WTC11 (cell line): ENCODE measurements at places on chromosomes 7 and 10.

GRCh38 chr7:103793614-103794013, 195.8 kb downstream of the RELN start:
- DNase-seq, result no peak

- DNase-seq, result no peak
Measured at GRCh38 chr10:22379059-22379458, 33.8 kb downstream of the SPAG6 start.

DNA sequence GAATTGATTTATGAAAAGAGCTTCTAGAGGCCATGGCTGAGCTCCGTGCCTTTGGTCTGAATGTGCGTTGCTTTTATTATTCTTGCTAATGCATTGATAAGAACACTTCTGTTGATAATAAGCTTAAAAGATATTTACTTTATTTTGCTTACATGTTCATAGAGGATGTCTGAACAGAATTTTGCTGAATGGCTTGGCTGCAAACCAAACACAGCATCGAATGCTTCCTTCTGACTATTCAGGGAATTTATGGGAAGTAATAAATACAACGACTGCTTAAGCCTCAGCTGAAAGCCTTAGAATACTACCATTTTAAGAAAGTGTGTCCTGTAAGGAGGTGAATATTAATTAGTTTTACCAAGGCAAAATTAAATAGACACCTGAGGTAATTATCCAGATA, 643.5 kb upstream of the POT1 start:
- no peak for DNase-seq

DNA sequence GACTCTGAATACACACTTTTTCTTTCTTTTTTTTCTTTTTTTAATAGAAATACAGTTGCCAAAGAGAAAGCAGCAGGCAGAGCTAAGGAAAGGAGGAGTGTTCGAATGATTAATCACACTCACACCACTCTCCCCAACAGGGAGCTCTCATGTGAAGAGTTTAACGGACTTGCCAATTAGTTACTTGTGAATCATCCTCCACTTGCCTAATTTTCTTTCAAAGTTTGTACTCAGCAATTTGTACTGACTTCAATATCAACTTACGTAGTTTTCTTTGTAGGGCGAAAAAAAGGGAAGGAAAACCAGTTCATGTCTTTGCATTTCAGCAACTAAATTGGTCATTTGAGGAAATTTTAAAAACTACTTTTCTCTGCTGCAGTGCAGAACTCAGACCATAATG, 109.2 kb downstream of the PIP4K2A start:
- no peak for DNase-seq

DNA sequence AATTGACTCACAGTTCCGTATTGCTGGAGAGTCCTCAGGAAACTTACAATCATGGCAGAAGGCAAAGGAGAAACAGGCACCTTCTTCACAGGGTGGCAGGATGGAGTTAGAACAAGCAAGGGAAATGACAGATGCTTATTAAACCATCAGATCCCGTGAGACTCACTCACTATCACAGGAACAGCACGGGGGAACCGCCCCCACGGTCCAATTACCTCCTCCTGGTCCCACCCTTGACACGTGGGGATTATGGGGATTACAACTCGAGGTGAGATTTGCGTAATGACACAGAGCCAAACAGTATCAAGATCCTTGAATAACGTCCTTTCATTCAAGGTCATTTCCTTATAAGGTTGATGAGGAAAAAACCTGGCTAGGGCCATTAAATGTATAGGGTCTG, 176.6 kb downstream of the TPK1 start:
- no peak for DNase-seq

- no peak for DNase-seq
Measured at GRCh38 chr10:75097666-75098285, 13.7 kb upstream of the SAMD8 start.

GRCh38 chr10:119315128-119316001, 108.0 kb downstream of the GRK5 start:
- no peak for DNase-seq

GRCh38 chr10:89035461-89035860, 44.9 kb downstream of the FAS start:
- DNase-seq, result no peak

GRCh38 chr7:20290505-20291111, 40.1 kb upstream of the ITGB8 start:
- DNase-seq, result no peak

DNA sequence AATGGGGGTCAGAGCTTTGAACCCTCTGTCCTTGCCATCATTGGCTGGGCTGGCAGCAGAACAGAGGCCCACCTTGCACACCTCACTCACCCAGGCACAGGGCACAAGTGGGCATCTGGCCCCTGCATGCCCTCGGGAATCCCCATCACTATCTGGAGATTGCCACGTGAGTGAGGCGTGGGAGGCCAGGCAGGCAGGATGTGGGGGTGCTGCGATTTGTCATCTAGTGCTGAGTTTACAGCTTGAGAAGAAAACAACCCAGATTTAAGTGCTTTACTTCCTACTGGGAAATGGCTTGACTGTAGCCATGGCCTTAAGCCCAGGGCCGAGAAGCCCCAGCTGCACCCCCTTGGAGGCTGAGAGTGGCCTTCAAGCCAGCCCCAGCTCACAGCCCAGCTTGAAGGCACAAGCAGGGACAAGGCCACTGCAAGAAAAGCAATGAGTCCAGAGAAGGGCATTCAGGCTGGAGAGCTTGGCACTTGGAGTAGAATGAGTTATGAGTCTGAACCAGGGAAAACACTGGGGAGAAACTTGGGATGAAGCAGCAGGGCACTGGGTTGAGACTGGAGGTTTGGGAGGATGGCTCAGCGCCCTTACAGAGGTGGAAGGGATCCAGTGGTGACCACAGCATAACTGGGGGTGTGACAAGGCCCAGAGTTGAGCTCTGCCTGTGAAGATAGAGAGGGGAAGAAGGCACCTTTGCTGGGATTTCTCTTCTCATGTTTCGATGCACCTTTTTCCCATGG, 123.0 kb downstream of the CXCL12 start:
- DNase-seq, result no peak

- DNase-seq, result no peak
Measured at GRCh38 chr10:22853906-22854447, 73.9 kb upstream of the ARMC3 start.

- DNase-seq, result no peak
Measured at GRCh38 chr7:106255246-106255645, 29.5 kb downstream of the NAMPT start.

DNA sequence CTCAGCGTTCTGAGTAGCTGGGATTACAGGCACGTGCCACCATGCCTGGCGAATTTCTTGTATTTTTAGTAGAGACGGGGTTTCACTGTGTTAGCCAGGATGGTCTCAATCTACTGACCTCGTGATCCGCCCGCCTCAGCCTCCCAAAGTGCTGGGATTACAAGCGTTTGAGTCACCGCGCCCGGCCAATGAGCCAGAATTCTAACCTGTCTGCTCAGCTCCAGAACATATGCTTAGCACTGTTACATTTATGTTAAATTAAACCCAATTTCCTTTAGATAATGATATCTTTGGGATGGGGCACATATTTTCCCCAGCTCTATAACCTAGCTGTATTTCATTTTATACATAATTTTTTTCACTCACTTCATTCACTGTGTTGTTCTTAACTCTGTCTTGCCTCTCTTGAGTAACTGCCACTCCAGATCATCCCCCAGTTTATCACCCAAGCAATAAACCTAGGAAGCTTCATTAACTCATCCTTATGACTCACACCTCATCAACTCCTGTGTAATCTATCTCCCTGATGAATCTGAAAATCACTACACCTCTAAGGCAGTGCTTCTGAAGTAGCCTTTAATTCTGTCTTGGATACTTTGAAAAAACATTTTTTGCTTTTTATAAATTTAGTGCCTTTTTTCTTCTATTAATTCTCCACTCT, 559.7 kb upstream of the ZWINT start:
- DNase-seq, result no peak

DNA sequence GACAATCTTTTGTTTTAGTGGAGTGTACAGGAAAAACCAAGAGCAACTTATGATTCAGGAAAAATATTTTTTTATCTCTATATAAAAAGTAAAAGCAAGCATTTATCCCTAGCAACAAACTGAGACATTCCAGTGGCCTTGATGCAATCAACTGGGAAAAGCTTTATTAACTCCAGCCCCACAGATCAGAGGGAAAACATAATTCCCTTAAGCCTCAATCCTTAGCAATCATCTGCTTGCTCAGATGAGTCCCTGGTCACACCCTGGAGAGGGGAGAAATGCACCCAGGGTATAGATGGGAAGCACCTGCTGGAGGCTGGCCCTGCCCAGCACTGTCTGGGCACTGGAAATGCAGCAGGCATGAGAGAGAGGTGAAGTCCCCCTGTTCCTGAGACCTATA, 636.6 kb downstream of the TNS3 start:
- no peak for DNase-seq

DNA sequence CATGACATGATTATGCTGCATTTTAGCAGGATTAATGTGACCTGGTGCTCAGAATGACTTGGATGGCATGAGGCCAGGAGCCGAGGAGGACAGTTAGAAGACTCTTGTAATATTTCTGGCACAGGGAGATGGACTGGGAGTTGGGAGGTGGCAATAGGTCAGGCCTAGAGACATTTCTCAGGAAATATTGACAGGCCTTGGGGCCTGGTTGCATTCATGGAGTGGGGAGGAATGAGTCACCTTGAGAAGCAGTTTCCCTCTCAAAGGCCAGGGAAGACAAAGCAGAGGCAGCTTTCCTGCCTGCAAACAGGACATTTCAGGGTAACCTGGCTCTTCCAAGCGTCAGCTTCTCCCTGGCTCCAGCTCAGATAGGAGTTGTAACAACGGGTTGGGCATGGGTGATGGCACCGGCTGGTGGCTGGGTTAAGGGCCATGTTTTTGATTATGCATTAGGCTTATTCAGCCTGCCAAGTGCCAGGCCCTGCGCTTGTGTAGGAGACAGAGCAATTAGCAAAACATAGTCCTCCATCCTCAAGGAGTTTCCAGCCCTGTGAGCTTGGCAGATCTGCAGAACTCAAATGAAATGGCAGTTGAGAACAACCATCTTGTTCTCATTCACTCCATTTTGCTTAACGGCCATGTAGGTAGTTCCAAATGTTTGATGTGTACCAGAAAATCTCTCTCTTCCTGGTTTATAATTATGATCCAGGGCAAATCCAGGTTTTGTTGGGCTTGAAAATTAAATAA, 38.2 kb downstream of the HK1 start:
- no peak for DNase-seq

GRCh38 chr7:102918845-102919244, 6.0 kb downstream of the LRRC17 start:
- no peak for DNase-seq

GRCh38 chr10:62796896-62797295, 7.6 kb upstream of the ADO start:
- no peak for DNase-seq

- DNase-seq, result no peak
Measured at GRCh38 chr10:110918643-110919348, at the start of gene BBIP1. Gene BBIP1, minus strand, starts transcription at chr10:110919180. Its CDS starts 1,023 bp downstream, at chr10:110918157.

- DNase-seq, result no peak
Measured at GRCh38 chr7:65475734-65476319, 102.2 kb downstream of the ZNF92 start.

DNA sequence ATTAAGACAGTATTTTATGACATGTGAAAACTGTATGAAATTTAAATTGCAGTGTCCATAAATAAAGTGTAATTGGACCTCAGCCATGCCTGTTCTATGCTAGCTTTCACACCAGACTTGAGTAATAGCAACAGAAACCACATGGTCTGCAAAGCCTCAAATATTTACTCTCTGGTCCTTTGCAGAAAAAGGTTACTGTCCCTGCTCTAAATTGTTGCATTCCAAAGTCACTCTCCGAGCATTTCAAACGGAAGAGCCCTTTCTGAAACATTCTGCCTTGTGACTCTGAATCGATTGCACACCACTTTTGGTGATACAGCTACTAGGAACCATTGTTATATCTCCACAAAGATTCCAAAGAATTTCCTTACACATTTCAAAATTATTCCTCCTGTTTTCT, 81.0 kb upstream of the STK17A start:
- DNase-seq, result no peak

- DNase-seq, result no peak
Measured at GRCh38 chr10:72027498-72027897, 60.9 kb downstream of the SPOCK2 start.

GRCh38 chr10:102152545-102152890, 329 bp downstream of the NOLC1 start:
- no peak for DNase-seq

- no peak for DNase-seq
Measured at GRCh38 chr7:32227746-32228145, 157.5 kb upstream of the PDE1C start.

DNA sequence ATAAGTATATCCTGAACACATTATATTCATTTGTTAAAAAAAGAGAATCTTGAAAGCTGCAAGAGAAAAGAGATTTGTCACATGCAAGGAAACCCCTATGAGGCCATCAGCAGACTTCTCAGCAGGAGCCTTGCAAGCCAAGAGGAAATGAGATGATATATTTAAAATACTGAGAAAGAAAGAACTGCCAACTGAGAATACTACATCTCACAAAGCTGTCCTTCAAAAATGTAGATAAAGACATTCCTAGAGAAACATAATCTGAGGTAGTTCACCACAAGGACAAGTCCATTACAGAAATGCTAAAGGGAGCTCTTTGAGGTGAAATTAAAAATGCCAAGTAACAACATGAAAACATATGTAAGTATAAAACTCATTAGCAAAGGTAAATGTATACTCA, 224.4 kb upstream of the MBL2 start:
- no peak for DNase-seq

DNA sequence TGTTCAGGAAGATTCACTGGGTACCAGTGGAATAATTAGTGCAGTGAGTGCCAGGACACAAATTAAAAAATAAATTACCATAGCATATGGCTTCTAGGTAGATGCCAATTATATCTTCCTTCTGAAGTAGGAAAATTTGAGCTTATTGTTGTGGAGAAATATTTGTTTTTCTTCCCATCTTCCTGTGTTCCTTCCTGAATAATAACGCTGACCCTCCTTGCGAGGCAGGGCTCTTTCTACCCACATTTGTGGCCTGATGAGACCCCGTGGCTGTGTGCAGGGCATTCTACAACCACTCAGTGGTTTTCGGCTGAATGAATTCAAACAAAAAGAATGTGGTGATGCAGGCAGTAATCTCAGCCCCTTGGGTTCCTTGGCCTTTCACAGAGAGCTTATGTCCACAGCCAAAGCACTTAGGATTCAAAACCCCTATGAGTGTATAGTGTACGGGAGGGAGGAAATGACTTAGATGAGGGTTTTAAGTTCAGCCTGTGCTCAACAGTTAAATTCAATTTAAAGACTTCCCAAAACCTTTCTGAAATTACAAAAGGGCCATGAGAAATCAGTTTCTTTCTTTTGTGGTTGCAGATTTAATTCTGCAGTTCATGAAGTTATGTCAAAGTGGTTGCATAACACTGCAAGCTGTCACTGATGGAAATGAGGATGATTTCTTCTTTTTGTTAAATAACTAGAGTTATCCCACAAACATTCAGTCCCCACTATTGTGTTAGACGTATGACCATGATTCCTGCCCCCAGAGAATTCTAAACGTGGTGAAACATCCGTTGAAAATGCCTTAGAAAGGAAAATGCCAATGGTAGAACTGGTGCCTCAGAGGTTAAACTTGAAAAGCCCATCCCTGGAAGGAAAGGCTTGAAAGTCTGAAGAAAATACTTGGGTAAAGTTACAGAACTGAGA, 255.3 kb downstream of the FZD1 start:
- no peak for DNase-seq

- DNase-seq, result no peak
Measured at GRCh38 chr10:111179514-111179913, 102.7 kb downstream of the ADRA2A start.
